Right atrium auricular region (tissue), 2 donors: ENCODE measurements at places on chromosomes 1 and 21.

DNA sequence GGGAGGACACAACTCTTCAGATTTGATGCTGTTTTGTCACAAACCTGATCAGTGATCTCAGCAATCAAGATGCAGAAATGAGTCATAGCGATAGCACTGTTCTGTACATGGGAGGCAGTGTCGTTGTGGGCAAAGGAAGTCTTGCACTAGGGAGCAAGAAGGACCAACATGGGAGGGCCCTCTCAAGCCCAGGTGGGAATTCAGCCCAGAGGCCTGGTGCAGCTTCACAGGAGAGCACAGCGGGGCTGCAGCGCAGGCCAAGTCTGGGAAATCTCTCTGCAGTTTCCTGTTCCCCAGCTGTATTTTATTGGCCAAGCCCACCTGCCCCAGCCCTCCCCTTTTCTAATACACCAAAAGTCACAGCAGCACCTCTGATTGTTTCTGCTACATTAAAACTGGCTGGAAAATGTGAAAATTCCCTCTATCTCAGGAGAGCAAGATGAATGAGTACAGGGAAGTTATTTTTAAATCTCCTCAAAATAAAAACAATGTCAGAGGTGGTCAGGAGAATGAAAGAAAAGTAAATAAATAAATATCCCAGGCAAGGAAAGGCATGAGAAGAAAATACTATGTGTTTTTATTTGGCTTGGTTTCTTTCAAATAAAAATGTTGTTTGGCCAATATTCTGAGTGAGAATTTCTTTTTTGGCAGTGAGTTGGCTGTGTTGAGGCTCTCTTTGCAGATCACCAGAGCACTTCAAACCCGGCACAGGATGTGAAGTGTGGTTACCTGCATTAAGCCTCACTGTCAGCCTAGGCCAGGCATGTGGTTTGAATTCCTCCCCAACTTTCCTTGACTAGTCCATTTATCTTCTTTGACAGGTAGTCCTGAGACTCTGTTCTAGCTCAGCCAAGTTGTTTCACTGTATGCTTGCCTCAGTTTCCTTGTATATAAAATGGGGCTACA is 422.1 kb downstream of the PLPP3 start:
- no peak for DNase-seq

- DNase-seq, result peak; percentile 62
Observed at GRCh38 chr1:182392050-182393028, 749 bp upstream of the GLUL start.

DNA sequence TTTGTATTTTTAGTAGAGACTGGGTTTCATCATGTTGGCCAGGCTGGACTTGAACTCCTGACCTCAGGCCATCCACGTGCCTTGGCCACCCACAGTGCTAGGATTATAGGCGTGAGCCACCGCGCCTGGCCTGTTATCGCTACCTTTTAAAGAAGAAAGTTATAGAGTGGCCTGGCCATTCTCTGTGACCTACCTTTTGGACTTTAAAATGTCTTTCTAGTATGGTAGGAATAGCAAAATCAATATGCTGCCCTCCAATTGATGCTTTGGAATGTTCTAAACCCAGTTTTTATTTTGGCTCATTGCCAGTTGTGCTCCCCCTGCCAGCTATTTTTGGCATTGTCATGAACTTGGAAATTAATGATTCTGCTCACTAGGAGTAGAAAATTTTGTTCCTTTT is 19.9 kb downstream of the HIPK1 start:
- no peak for DNase-seq

- DNase-seq, result no peak
Observed at GRCh38 chr1:85334962-85335361, 58.5 kb upstream of the BCL10 start.
